Cardiac muscle cell (in vitro differentiated cells and primary cell): ENCODE measurements at places on chromosomes 11 and 22.

DNA sequence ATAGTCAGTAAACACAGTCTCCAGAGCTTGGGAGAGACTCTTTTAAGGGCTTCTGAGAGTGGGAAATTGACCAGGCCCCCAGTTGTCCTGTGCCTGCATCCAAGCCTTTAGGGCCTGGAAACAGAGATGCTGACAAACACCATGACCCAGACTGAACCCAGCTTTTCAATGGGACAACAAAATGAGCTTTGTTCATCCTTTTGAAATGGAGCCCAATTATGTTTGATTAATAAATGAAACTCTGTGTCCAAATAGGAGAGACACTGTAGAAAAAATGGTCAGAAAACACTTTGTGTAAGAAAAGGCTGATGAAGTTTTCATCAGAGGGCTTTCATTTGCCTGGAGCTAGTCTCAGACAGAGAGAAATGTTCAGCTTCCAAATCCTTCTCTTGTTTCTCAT, 146.0 kb downstream of the RRAS2 start:
- peaks cover 6% of the 10 kb centered on the region for H3K27me3 ChIP-seq
- no peaks in the 10 kb centered on the region for H3K36me3 ChIP-seq
- H3K27ac ChIP-seq, result no peak overlapping the region
- no peaks in the 10 kb centered on the region for H3K4me1 ChIP-seq
- H3K4me3 ChIP-seq, result no peak overlapping the region

DNA sequence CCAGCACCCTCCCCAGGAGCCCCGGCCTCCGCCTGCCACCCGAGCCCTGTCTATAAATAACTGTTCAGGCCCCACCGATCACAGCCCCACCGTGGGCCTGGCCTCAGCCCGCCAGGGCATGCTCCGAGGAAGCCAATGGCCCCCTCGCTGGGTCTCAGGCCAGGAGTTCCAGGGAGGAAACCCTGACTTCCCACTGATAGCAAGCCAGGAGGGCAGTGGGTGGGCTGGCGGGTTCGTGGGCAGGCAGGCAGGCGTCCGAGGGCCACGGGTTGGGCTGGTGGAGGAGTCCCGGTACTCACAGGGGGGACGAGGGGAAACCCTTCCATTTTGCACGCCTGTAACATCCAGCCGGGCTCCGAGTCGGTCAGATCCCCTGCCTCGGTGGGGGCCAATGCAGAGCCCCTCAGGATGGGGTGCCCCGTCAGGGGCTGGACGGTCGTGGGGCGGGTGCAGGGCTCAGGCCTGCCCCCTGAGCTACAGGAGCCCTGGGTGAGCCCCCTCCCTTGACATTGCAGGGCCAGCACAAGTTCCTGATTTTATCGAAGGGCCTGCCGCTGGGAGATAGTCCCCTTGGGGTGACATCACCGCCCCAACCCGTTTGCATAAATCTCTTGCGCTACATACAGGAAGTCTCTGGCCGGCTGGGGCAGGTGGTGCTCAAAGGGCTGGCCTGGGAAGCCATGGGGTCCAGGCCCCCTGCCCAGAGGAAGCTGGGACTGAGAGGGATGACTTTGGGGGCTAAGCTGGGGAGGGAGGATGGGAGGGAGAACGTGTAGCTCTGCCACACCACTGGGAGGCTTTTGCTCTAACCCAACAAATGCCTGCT, at the start of gene SPI1:
Gene SPI1, minus strand, starts transcription at position 538 of the 826 bp plus-strand sequence. Its CDS starts 194 bp downstream, at position 344.
- no peaks in the 10 kb centered on the region for H3K27me3 ChIP-seq
- H3K4me3 ChIP-seq, result no peak within 1 kb of the TSS
- DNase-seq, result no peak

- H3K4me1 ChIP-seq, result no peaks in the 10 kb centered on the region
- peaks cover 86% of the 10 kb centered on the region for H3K27me3 ChIP-seq
- peak overlapping the region; percentile 60 for H3K4me3 ChIP-seq
These were observed 673 bp upstream of the SHANK2 start for GRCh38 chr11:71252770-71253730.

DNA sequence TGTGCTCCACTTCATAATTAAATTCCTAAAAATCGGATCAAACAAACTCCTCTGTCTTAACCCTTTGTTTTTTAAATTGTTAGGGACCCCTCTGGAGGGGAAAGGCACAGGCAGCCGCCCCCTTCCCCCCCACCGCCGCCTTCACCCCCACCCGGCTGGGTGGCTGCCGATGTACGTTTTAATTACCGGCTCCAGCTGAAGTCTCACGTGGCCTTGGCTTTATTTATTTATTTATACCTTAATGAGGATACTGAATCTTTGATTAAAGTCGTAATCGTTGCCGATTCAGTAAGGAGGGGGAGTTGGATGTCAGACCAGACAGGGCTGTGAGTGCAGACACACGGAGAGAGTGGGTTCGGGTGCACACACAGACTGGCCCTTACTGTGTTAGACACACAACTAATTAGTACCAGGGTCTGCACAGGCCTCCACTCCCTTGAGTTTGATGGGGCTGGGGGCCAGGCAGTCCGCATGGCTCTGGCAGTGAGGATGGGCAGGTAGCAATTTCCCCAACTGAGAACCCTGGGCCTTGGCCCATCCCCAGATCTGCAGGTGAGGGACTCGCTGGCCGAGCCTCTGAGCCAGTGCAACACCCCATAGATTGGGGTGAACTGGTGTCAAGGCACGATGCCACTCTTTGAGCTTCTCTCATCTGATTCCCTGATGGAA, 51.3 kb upstream of the NNMT start:
- H3K27me3 ChIP-seq, result peaks cover 6% of the 10 kb centered on the region
- H3K4me1 ChIP-seq, result no peaks in the 10 kb centered on the region
- H3K27ac ChIP-seq, result no peak overlapping the region
- H3K4me3 ChIP-seq, result no peak overlapping the region
- H3K36me3 ChIP-seq, result no peaks in the 10 kb centered on the region
- no peak for DNase-seq

DNA sequence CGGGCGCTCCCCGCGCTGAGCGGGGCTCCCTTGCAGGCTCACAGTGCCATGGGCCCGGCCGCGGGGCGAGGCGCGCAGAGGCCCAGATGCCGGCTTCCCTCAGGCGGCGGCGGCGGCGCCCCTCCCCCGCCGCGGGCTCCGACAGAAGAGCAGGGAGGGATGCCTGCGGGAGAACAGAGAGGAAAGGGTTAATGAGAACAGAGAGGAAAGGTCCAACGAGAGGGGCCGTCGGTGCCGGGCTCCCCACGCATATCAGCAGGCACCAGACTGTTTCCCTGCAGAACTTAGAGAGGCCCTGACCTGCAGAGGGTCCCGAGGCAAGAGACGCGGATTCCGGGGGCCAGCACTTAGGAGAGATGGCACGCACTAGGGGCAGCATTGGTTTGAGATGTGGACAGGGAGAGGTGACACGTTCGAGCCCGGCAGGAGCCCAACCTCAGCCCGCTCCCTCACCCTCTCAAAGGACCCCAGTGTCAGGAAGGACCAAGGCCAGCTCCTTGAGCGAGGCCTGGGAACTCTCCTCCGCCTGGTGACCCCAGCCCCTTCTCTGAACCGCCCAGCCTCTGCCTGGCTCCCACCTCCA, 9.1 kb downstream of the NRXN2 start:
- DNase-seq, result no peak
- H3K4me3 ChIP-seq, result no peak overlapping the region
- no peaks in the 10 kb centered on the region for H3K36me3 ChIP-seq
- no peak overlapping the region for H3K27ac ChIP-seq
- H3K4me1 ChIP-seq, result peaks cover 3% of the 10 kb centered on the region

GRCh38 chr11:27528712-27529111, 22.1 kb upstream of the LIN7C start:
- no peak for DNase-seq
- H3K4me3 ChIP-seq, result no peak overlapping the region
- H3K27ac ChIP-seq, result no peak overlapping the region
- no peaks in the 10 kb centered on the region for H3K36me3 ChIP-seq

GRCh38 chr11:116384876-116385275, 387.9 kb downstream of the BUD13 start:
- H3K27ac ChIP-seq, result no peak overlapping the region
- peaks cover 14% of the 10 kb centered on the region for H3K4me1 ChIP-seq
- H3K27me3 ChIP-seq, result no peaks in the 10 kb centered on the region
- DNase-seq, result no peak
